ENCODE measurements at places on chromosomes 7 and 10.

- DNase-seq = no peak
Observed at GRCh38 chr10:132154440-132154839, 32.3 kb upstream of the DPYSL4 start.

- DNase-seq = no peak
Observed at GRCh38 chr7:22481726-22482125, 18.3 kb downstream of the STEAP1B start.

DNA sequence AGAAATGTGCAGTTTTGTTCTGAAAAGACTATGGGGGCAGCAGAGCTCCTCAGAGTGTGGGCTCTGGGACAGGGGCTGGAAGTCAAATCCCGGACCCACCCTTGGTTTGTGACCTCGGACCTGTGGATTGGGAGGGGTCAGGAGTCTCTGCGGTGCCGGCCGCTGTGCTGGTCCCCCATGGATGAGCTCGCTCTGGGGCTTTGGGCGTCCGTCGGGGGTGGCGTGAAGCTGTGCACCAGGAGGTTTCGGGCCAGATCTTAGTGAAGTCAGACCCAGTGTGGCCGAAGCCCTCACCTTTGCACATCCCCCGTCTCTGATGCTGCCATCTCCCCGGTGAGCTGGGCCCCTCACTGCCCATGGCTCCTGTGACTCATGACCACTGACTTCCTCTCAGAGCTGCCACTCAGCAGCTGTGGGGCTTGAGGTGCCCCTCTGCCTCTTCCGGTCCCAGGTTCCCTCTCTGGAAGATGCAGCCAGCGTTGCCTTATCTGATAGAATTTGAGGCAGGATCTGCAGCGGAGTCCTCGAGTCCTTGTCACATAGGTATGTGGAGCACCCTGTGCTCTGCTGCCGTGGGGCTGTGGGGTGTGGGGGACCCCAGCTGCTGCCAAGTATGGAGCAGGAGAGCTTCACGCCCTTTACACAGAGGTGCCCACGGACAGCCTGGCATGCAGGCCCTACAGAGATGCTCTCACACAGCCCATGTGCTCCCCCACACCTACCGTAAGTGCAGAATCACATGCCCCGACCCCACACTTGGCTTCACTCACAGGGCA lies 11.4 kb upstream of the SCART1 start:
- DNase-seq = no peak

GRCh38 chr7:17939211-17939605 lies 1.1 kb downstream of the SNX13 start:
- DNase-seq = no peak

GRCh38 chr7:42207420-42207819 lies 29.6 kb downstream of the GLI3 start:
- DNase-seq = no peak

DNA sequence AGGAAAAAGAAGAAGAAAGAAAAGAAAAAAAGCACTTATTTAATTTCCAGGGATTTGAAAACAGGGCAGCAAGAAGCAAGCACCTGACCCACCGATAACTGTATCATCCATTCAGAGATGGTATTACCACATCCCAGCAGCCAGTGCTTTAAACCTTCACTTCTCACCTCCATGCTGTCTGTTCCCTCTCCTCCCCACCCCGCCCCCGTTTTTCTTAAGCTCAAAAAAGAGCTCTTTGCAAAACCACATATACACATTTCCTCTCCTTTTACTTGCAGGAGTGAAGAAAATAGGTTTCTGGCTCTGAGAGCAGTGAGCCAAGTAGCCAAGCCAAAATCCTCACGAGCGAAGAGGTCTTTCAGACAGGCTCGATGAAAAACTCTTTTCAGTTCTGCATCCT lies 2.2 kb downstream of the STOX1 start:
- no peak for DNase-seq

DNA sequence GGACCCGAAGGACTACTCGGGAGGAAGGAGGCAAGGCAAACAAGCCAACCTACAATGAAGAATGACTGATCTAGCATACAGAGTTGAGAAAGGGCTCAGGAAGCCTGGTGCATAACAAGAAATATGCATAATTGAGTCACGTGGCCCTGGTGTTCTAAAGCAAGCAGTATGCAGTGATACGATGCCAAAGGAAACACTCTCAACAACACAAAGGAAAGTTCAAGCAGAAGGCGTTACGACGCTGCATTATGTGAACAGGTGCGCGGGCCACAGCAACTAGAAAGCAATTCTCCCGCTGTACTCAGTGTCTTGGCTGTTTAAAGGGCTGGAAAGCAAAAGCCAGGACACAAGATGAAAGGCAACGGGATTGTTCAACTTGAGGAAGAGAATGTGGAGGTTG lies 100.8 kb downstream of the PRTFDC1 start:
- no peak for DNase-seq

GRCh38 chr7:143248761-143249354 lies 14.4 kb upstream of the GSTK1 start:
- no peak for DNase-seq

GRCh38 chr10:129170812-129171211 lies 296.2 kb upstream of the MGMT start:
- no peak for DNase-seq

- no peak for DNase-seq
Observed at GRCh38 chr10:48358162-48358561, 51.7 kb downstream of the MAPK8 start.

GRCh38 chr10:131947631-131948347 lies 33.9 kb downstream of the BNIP3 start:
- no peak for DNase-seq

DNA sequence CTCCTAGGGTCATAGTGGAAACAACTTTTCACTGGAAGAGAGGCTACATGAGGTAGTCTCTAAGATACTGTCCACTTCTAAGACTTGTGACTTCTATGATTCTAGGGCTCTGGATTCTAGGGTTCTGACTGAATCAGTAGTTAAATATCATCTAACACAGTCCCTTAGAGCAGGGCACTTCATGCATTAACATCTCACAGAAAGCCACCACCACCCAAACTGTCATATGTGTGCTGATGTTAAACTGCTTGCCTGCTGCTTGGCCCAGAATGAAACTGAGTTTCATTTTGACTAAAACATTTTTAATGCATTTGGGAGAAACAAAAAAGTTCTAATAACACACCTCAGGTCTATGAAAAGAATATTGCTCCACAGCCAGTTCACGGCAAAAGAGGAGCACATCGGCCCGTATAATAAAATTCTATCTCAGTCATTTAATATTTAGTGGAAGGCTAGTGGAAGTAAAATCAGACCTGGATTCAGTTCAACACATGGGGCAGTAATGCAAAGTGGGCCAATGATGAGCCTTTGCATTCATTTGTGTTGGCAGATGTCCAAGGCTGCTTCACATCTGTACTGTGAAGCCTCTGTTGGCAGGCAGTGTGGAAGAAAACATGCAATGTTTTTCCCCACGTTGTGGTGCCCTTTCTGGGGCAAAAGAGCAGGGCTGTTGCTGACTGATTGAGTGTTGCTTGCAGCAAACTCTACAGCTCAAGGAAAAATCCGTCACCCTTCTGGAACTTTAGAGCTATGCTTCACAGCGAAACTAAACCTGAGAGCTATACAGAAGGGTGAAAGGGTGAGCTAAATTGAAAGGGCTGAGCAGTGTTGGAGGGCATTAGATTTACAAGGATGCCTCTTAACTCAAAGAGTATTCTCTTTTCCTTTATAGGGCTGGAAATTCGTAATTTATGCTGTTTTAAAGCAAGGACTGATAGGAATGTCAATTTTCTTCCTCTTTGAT lies 33.5 kb upstream of the AUTS2 start:
- DNase-seq = no peak

DNA sequence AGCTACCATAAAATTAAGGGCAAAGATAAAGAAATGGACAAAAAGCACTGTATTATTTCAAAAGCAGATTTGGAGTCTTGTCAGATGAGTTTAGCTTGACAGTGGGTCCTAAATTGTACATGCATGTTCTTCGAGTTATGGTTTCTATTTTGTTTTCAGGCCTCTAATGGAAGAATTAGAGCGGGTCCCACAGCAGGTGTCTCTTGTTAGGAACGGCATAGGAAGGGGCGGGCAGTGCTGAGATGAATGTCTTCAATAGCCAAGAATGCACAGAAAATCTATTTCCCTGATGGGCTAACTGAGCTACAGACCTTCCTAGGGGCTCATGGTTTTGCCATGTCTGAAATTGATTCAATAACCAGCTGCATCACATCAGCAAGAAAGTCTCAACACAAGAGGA lies 304.4 kb downstream of the FRMD4A start:
- DNase-seq = no peak

DNA sequence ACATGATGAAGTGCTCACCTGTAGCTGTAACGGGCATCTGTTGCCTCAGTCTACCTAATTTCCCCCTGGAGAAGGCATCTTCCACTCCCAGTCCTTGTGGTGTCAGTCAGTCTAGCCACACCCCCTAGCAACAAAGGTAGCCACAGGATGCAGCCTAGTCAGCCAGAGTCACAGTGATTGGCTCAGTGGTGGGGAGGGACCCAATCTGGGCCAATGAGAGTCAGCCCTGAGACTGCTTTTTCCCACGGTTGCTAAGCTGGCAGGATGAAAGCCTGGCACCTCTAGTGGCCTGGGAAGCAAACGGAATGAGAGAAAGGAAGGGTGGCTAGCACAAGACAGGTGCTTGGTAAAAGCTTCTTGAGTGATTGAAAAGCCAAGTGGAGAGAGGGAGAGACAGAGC lies 118.6 kb downstream of the SH3PXD2A start:
- no peak for DNase-seq

DNA sequence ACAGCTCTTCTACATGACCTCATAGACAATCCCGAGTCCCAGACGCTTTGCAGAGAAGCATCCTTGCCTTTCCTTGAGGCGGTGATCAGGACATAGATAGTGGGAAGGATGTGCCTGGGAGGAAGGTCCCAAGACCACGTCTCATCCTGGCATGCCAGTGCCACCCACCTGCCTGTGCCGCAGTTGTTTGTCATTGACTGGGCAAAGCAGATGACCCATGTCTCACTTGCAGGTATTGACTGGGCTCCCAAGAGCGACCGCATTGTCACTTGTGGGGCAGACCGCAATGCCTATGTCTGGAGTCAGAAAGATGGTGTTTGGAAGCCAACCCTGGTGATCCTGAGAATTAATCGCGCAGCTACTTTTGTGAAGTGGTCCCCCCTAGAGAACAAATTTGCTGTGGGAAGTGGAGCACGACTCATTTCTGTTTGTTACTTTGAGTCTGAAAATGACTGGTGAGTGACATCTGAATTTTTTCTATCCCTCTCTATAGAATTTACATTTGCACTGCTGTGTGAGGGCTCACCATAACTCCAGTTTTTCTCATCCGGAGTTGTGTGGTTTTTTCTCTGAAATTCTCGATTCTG lies 18.5 kb downstream of the ARPC1A start:
- no peak for DNase-seq

GRCh38 chr10:114252092-114252491 lies 13.0 kb downstream of the VWA2 start:
- DNase-seq = no peak

DNA sequence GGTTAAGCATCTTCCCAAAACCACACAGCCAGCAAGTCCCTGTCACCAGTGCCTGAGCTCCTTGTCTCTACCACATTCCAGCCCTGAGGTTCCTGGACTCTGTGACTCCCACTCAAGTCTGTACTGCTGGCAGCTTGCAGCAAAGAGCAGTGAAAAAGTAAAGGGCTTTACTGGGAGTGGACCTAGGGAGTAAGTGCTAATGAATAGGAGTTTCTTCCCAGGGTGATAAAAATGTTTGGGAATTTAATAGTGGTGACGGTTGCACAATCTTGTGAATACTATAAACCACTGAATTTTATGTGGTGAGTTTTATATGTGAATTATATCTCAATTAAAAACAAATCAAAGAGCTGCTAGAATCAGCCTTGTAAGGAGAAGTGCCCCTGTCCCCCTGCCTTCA lies 22.6 kb downstream of the HSPA12A start:
- no peak for DNase-seq

- no peak for DNase-seq
Observed at GRCh38 chr7:119783799-119784198, 489.2 kb upstream of the KCND2 start.

GRCh38 chr7:67484244-67484751 lies 487.7 kb downstream of the TYW1 start:
- peak; percentile 16 for DNase-seq

DNA sequence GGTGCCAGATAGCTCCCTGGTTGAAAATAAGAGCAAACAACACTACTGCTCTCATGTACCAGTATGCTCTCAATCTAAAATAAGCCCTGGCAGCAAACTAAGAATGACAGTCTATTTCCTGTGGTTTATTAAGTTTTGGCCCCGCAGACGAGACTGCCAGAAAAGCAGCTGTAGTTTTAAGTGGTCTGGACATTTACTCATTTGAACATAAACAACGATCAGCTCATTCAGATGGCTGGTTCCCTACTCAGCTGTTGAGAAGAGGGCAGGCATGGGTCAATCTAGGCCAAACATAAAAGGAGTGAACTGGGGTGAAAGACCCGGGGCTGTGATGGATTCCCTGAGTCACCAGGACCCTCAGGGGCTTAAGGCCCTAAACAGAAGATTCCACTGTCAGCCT lies 4.5 kb downstream of the TRIL start:
- no peak for DNase-seq

DNA sequence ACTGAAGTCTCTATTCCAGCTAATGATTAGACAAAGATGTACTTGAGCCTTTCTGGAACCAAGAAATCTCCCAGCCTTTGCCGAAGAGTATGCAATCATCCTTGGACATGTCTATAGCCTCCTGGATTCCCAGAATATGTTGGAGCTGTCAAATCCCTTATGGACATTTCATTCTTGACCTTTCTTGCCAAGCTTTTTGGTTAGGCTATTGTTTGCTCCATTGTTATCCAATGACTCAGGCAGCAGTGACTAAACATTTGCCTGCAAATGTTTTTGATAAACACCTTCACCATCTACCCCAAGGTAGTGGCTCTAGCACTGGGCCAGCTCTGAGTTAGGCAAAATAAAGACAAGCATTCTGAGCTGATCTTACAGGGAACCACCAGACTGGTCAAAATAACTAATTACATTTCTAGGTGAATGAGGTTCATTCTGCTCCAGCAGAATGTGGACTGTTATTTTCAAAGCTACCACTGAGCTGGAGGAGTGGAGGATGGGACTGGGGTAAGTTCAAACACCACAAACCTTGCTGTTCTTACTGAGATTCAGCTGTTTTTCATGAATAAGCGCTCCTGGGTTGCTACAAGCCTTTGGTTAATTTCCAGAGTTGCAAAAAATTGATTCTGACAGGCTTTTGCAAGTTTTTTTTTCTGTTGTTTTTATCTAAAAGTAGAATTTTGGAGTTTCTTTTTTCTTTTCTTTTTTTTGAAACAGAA lies 81.0 kb downstream of the TMEM270 start:
- DNase-seq = no peak

DNA sequence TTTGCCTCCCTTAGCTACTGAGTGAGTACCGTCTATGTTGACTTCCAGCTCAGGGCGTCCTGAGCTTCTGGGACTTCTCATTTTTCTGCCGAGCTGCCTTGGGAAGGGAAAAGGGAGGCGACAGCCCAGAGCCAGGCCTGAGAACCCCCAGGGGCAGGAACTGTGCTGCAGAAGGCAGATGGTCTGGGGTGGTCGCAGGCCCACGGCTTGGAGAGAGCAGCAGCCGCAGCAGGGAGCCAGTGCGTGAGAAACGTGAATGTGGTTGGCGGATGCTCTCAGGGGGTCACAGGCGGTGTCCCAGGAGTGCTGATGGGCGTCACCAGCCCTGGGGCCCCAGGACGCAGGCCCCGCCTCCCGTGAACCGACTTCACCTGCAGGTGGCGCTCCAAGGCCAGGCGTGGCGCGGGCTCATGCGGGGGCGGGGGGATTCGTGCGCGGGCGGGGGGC lies 9.2 kb upstream of the PWWP2B start:
- DNase-seq = no peak

Data from stimulated activated CD4-positive, alpha-beta T cell treated with anti-CD3 and anti-CD28 coated beads, TNF-alpha, amount 100 ng/mL, for 24 hours (primary cell).